ENCODE measurements at places on chromosomes 11 and 22. TPM values are rescaled to one million over a fixed set of nuclear protein-coding genes. Genes with fewer than 3 reads are reported as not detected.

TALDO1 gene
- 155 TPM for total RNA-seq

HBG2 gene
- total RNA-seq, result not detected

GRCh38 chr11:43582863-43583462 lies 97.6 kb upstream of the HSD17B12 start:
- peak; percentile 24 for DNase-seq

GALNT18 gene
- total RNA-seq, result 3.3 TPM

- no peak for DNase-seq
Measured at GRCh38 chr22:48596111-48596850, 1231.4 kb downstream of the BRD1 start.

- no peak for DNase-seq
Measured at GRCh38 chr22:46051646-46052045, 74.7 kb upstream of the WNT7B start.

DNA sequence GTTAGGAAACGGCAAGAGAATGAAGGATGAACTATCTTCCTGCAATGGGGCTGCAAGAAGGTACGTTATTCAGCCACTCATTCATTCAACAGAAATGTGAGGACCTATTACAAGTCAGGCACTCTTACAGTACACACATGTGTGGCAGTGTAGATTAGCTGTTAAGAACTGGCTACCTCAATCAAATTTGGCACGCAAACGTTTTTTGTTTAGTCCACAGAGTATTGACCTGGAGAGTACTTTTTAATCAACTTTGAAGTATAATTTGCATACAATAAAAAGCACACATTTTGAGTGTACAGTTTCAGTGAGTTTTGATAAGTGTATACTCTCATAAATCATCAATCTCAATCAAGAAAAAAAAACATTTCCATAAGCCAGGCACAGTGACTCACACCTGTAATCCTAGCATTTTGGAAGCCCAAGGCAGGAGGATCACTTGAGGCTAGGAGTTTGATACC lies 24.2 kb downstream of the MRTFA start:
- no peak for DNase-seq

DNA sequence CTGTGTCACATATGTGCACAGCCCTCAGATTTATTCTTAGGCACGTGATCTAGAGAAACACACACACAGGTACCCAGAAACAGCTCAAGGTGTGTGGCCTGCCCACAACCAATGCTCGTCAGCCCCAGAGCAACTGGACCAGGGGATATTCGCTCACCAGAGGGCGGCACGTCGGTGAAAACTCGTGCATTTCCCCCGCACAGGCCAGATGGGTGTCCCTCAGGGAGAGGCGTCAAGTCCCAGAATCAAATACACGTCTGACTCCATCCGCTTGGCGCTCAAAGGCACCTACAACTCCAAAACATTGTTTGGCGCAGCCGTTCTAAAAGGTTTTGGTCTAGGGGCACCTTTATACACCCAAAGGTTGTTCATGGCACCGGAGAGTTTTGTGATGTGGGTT lies 429.0 kb downstream of the BRD1 start:
- DNase-seq, result no peak

VSIG10L2 gene
- not detected for total RNA-seq

GRCh38 chr11:10806206-10806605 lies 2.5 kb downstream of the EIF4G2 start:
- DNase-seq, result no peak

- no peak for DNase-seq
Measured at GRCh38 chr11:1847926-1848639, 4.8 kb upstream of the LSP1 start.

- peak; percentile 57 for DNase-seq
Measured at GRCh38 chr22:44685384-44686056, 16.5 kb upstream of the PRR5 start.
